ENCODE measurements at places on chromosomes 3 and 15. TPM values are rescaled to one million over a fixed set of nuclear protein-coding genes. Genes with fewer than 3 reads are reported as not detected.

DNA sequence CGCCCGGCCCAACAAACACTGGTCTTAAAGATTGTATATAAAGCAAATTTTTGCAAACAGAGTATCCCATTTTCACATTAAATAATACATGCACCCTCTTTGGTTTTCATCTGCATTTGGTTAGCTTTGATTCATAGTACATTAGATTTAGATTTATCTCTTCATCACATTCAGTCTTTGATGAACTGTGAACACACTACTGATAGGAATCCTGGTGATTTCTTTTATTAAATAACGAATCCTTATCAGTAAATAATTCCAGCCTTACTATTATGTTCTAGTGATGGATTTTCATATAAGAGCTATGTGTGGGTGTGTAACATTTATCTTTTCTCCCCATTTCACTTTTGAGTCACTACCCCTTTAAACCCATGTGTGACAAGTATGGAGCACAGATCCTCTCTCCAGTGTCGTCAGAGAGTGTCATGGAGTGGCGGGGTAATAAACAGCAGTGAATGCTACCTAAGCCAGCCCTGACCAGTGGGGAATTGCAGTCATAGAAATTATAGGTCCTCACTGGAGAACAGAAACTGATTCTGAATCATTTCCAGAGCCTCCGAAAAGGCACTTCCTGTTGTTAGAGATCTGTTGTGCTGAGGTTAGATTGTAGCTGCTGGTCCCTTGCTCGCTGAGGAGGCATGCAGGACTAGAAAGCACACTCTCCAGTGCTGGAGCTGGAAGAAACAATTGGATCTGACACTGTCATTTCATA is 22.0 kb downstream of the SLC7A14 start:
- DNase-seq: no peak

GRCh38 chr3:3559786-3560185 is 239.4 kb upstream of the LRRN1 start:
- no peak for DNase-seq

Gene CFAP92
- 0.15 TPM for total RNA-seq

Gene TNFAIP8L3
- total RNA-seq: not detected

Gene PLA1A
- total RNA-seq: not detected

Gene TERC
- total RNA-seq: 6.4 TPM

Gene PRTG
- 19.4 TPM for total RNA-seq

Gene CRYBG3
- 89.5 TPM for total RNA-seq

Gene TMEM43
- 50.8 TPM for total RNA-seq

Gene PCLAF
- 4.7 TPM for total RNA-seq

Data from glutamatergic neuron (in vitro differentiated cells).